ENCODE measurements at places on chromosomes 5 and 9.

DNA sequence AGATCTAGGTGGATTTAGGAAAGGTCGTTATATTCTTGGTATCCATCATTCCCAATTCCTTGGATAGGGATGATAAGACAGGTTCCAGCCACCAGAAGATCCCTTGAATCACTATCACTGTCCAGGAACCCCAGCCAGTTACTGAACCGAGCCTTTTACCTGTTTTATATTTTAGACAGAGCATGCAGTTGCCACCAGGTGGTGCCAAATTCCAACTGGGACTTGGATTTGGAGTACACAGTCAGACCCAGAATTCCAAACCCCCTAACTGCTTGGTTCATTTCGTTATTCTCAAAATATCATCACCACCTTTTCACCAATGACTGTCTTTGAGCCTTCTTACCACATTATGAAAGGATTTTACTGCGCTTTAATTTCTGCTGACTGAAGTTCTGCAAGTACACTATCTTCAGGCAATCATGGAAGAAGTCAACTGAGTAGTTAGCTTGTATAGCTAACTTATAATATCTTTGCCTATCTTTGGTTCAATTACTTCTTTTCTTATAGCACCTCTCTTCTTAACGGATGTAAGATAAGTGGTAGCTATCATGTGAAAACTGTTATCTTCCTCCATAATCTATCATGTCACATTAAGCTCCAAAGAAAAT is 191.8 kb downstream of the PRR16 start:
- peak; percentile 12 for DNase-seq

GRCh38 chr9:114366334-114367128 is 21.3 kb downstream of the AKNA start:
- no peak for DNase-seq

DNA sequence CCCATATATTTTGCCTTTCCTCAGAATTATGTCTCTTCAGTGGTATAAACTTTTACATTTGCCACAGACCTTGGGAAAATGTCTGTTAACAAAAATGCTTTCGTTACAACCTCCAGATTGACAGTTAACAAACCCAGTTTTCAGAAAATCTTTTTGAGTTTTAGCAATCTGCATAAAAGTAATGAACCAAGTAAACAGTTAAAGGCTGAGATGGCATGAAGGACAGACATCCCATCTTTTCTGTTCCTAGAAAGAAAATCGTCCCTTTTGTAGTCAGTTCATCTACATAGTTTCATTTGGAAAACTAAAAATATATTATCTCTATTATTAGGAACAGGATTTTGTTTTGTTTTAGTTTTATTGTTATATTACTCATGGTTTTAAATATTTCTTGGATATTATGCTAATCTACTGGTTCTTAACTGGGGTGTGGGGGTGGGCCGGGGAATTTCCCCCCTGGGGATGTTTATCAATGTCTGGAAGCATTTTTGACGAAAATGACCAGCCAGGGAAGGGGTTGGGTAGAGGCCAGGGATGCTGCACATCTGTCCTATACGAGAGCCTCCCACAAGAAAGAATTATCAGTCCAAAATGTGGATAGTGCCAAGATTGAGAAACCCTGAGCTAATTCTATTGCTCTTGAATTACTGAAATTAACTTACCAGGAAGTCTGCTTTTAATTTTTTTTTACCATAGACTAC is 11.9 kb downstream of the FYB1 start:
- DNase-seq, result no peak

GRCh38 chr9:134671341-134672113 is 29.9 kb downstream of the COL5A1 start:
- DNase-seq, result no peak

- no peak for DNase-seq
Measured at GRCh38 chr9:112125951-112126388, 49.1 kb downstream of the SUSD1 start.

DNA sequence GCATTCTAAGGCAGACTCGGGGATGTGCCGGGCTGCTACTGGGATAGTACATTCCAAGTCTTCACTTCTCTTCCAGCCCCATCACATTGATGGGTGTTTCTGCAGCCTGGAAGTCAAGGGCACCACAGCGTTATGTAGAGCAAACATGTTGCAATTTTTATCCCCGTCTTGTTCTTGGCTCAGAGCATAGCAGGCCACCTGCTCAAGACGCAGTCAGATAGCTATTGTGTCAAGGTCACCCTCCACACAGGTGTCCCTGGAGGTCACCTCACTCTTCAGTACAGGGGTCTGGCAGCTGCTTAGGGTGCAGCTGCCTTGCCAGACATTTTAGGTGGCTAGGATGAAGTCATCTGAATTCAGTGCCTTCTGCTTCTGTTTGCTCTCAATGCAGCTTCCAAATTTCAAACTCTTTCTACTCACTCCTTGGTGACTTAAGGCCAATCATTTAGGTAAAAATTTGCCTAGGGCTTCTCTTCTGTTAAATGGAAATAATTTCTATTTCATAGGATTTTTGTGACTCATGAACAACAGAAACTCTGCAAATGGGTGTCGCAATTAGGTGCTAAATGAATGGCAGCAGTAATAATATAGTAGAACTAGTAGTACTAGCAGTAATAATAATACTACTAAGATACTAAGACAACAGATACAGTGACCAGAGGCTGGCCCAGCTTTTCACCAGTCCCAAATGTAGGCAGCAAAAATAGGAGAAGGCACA is 24.3 kb downstream of the KCNV2 start:
- DNase-seq, result no peak

GRCh38 chr5:1471240-1471853 is 26.1 kb upstream of the SLC6A3 start:
- DNase-seq, result no peak

DNA sequence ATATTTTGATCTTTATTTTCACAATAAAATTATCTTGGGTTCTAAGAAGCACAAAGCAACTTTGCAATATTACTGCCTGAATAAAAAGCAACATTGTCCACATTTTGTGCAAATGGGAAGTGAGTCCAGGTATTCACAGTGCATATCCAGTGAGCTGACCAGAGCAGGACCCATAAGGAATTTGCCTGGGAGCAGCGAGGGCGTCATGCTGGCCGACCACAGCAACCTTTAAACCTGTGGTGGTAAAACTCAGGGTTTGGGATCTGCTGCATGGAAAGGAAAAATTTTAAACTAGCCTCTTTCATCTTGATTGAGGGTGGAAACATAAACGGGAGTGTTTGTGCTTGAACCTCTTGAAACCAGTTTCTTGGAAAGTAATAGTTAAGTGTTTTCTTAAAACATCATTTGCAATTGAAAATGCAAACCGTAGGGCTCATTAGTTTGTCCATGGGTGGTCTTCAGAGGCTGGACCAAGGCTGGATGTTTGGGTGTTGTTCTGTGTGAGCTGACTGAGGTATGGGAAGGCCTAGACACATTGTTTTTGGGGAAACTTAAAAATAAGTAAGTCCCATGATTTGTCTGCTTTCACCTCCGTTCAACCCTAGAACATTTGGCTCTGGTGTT is 85.0 kb upstream of the ANKH start:
- no peak for DNase-seq

- DNase-seq, result no peak
Measured at GRCh38 chr5:41356786-41357185, 143.5 kb upstream of the C6 start.

- DNase-seq, result no peak
Measured at GRCh38 chr9:79765466-79765865, 193.7 kb downstream of the TLE4 start.

- DNase-seq, result no peak
Measured at GRCh38 chr5:98911280-98912040, 17.3 kb downstream of the CHD1 start.

- DNase-seq, result no peak
Measured at GRCh38 chr5:128528637-128529255, 9.3 kb downstream of the FBN2 start.

DNA sequence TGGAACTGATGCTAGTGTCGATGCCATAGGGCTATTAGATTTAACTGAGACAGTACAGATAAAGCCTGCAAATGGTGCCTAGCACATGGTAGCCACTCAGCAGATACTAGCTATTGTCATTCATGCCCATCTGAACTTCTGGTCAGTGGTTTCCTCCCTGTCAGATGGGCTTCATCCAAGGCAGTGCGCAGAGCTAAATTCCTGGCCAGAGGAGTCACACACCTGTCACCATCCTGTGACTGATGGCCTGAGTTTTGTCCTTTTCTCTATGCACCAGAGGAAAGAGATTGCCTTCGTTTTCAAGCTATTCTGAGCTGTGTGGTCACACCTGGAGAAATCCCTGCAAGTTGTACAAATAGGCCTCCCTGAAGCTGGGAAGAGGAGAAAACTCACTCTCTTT is 34.7 kb downstream of the MSX2 start:
- DNase-seq, result no peak

DNA sequence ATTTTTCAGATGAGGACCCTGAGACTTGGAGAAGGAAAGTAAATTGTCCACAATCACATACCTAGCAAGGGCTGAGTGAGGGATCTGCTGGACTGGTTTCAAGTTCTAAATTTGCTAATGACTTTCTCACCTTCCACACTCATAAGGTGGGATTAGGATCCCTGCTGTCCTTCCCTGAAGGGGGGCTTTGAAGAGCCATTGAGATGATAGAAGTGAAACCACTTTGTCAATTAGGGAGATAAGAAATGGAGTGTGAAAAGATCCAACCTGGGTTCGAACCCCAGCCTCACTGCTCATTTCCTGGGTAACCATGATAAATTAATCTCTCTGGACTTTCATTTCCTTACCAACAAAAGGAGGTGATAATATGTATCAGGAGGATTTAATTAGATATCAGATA is 32.7 kb upstream of the FOXE1 start:
- no peak for DNase-seq

GRCh38 chr5:42487821-42488220 is 64.6 kb downstream of the GHR start:
- DNase-seq, result no peak

- no peak for DNase-seq
Measured at GRCh38 chr9:110126499-110126941, 81.4 kb downstream of the C9orf152 start.

DNA sequence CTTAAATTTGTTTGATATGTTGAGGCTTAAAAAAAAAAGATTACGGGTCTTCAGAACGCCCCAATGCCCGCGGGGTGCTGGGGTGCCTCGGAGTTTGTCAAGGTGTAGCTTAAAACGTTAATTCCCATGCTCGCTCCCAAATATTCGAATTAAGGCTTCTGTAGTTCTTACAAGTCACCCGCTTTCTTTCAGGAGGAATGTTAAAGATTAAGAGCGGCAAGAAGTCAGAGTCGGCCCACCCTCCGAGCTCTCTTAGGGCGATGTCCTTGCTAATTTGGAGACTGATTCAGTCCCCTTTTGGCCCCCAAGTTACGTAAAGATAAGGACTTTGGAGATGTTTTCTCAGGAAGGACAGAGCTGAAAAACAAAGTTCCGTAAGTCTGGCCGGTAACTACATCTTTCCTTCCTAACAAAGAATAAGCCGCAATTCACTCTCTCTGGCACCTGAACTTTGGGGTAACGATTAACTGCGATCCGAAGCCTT is 746 bp upstream of the NPM1 start:
- no peak for DNase-seq

DNA sequence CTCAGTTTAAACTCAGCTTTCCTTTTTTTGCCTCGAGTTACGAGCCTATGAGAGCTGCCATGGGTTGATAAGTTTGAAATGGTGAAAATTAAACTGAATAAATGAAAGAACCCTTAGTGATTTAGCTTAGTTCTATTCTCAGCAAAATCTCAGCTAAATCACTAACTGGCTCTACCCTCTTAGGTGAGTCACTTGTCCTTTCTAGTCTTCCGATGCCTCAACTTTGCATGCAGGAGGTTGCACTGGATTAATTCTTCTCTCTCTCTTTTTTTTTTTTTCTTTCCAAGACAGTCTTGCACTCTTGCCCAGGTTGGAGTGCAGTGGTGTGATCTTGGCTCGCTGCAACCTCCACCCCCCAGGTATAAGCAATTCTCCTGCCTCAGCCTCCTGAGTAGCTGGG is 83.9 kb downstream of the PAPPA start:
- no peak for DNase-seq

DNA sequence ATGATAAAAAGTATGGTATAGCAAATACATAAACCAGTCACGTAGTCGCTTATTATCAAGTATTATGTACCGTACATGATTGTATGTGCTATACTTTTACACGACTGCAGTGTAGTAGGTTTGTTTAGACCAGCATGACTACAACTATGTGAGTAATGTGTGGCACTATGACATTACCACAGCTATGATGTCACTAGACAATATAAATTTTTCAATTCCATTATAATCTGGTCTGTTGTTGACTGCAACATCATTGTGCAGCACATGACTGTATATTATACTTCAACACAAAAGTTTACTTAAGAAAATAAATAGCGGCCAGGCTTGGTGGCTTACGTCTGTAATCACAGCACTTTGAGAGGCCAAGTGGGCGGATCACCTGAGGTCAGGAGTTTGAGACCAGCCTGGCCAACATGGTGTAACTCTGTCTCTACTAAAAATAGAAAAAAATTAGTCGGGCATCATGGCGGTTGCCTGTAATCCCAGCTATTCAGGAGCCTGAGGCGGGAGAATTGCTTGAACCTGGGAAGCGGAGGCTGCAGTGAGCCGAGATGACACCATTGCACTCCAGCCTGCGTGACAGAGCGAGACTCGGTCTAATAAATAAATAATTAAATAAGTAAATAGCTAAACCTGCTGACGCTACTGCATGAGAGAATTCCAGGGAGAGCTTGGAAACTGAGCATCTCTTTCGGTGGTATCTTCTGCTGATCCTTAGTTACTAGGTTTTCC is 24.6 kb upstream of the JADE2 start:
- no peak for DNase-seq

DNA sequence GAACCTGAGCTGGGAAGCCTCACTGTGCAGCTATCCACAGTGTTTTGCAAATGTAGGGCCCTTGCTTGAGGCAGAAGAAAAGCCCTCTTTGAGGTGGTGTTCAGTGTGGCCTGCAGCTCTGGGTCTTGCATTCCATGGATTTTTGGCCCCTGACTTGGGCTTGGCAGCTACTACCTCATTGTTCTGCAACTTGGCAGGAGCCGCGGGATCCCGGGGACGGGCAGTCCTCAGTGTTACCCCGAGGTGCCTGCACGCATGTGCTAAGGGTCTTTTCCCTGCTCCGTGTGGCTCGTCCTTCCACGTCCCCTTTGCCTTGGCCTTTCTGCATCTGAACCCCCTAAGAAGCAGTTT is 39.8 kb downstream of the NEK6 start:
- DNase-seq, result no peak

GRCh38 chr9:130681769-130682420 is 11.7 kb upstream of the EXOSC2 start:
- DNase-seq, result no peak

DNA sequence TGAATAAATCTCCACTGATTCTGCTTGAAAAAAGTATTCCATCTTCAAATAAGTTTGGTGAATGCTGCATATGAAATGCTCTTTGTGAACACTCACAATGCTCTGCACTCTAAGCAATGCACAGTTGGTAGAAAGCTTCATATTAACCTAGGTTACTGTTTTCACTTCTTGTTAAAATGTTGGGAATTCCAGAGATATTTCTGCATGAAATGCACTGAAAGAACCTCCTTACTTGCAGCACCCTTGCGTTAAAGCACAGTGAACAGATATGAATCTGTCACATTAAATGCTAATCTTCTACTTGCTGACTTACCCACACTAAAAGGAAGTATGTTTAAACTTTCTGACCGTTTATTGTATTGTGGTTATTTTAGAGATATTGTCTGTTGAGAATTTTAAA is 584.1 kb upstream of the NUDT12 start:
- DNase-seq, result no peak

Data from hindlimb muscle (tissue), 1 donor.